Cardiac muscle cell (in vitro differentiated cells and primary cell): ENCODE measurements at places on chromosomes 7 and 10. TPM values are rescaled to one million over a fixed set of nuclear protein-coding genes. Genes with fewer than 3 reads are reported as not detected.

TMEM213 gene
- polyA plus RNA-seq, result not detected in 2 replicates

GIMAP1 gene
- polyA plus RNA-seq, result 0.17 TPM in 1 of 2 replicates, not detected in the other

COL1A2 gene
- 73.5 and 122 TPM in 2 replicates for polyA plus RNA-seq

SAMD9 gene
- polyA plus RNA-seq, result not detected in 2 replicates

EN2 gene
- polyA plus RNA-seq, result not detected in 2 replicates

CALML3 gene
- polyA plus RNA-seq, result not detected in 2 replicates

CRYGN gene
- 0.46 and 0.77 TPM in 2 replicates for polyA plus RNA-seq

HMX3 gene
- not detected in 2 replicates for polyA plus RNA-seq

CREB5 gene
- 4.6 and 5.0 TPM in 2 replicates for polyA plus RNA-seq

PTPRE gene
- polyA plus RNA-seq, result 3.9 and 8.8 TPM in 2 replicates

DNA sequence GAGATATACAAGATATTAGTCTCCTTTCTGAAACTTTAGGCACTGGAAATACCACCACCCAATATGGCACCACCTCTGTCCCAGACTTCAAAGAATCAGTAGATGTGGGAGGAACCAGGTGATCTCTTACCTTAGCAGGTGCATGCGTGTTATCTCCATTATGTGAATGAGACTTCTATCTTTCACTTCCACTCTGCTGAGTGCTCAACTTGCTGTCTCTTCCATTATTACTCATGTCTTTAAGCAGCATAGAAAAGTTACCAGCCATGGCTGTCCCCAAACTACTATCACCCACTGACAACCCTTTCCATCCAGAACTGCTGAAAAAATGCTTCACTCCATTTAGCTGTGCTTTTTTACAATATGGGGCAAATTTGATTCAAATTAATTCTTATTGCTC, 101.5 kb upstream of the PRSS1 start:
- DNase-seq, result no peak

DNA sequence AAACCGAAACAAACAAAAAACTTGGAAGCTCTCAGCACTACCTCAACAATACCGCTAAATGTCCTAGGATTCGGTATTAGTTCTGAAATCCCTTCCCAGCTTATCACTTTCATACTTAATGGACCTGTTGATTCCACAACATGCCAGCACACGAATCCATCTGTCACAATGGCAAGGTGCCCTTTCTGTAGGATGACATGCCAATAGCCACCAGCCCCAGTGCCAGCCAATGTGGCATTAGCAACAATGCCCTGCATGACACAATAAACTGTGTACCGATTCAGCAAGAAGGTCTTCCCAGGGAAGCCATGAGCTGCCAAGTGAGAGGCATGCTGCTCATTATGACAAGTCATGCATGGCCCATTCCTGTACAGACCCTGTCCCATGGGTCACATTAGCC, 35.6 kb upstream of the CHCHD3 start:
- no peak for DNase-seq

- peak; percentile 34 for DNase-seq
Measured at GRCh38 chr7:960269-960871, 5.9 kb upstream of the ADAP1 start.

DNA sequence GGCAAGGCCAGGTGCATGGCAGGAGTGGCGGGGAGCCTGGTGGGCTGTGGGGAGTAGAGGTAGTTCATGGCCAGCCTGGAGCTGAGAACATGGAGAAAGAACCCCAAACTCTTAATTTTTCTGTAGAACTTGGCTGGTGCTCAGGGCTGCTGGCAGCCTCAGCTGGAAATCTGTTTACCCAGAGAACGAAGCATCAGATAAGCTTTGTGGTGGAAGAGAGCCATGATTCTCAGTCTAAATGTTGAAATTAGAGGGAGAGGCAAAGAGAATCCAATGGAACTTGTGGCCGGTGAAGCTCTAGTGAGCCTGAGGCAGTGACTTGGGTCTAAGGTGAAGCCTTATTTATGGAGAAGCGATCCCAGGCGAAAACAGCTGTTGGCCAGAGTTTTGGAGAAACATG, 126.4 kb downstream of the CCDC3 start:
- DNase-seq, result peak; percentile 54

GRCh38 chr10:125441151-125441550, 241.8 kb downstream of the TEX36 start:
- no peak for DNase-seq

GRCh38 chr10:121036431-121036830, 185.3 kb downstream of the WDR11 start:
- DNase-seq, result no peak

DNA sequence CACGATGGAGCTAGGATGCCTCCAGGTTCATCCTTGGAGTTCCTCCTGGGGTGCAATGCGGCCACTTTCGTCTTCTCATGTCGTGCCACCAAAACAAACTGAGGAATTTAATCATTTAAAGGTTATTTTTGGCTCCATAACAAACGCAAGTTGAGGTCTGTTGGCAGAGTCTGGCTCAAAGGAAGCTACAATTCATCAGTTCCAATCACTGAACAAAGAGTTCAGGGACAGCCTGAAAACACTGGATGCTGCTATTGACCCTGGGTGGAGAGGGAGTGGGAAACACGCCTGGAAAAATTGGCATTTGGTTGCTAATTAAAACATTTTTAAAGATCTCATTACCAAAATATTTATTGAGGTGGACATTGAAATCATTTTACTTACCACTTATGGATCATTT, 11.4 kb upstream of the MGMT start:
- no peak for DNase-seq

DNA sequence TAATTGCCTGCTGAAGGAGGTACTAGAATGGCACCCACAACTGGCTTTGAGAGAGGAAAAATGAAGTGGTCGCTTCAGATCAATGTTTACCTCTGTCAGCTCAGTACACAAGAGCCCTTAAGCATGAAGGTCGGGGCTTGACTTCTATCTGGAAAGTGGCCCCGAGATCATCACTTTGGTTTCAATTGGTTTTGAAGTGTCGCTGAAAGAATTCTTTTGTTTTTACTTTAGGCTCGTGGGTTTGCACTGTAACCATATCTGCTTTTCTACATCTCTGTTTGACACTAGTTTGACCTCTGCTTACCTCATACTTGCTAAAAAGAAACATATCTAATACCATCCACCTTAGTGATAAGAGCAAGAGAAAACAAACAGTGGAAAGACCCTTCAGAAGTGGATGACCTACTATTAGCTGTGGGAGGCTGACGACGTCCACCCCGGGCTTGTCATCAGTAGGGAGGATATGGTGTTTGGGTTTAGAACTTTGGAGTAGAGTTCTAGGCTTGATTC, 361.8 kb downstream of the GATA3 start:
- no peak for DNase-seq

GRCh38 chr7:15561835-15562234, at the start of gene AGMO:
Gene AGMO (minus strand): TSS chr7:15562015.
- peak; percentile 14 for DNase-seq

GRCh38 chr7:117858712-117859111, 14.5 kb downstream of the CTTNBP2 start:
- no peak for DNase-seq

DNA sequence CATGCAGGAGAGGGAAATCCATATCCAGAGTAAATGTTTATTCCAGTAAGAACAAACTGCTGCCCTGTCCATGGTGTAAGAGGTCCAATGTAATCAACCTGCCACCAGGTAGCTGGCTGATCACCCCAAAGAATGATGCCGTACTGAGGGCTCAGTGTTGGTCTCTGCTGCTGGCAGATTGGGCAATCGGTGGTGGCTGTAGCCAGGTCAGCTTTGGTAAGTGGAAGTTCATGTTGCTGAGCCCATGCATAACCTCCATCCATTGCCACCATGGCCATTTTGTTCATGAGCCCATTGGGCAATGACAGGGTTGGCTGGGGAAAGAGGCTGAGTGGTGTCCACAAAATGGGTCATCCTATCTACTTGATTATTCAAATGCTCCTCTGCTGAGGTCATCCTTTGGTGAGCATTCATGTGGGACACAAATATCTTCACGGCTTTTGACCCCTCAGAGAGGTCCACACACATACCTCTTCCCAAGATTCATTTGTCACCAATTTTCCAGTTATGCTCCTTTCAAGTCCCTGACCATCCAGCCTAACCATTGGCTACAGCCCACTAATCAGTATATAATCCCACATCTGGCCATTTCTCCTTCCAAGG, 23.3 kb upstream of the PAPSS2 start:
- DNase-seq, result no peak

DNA sequence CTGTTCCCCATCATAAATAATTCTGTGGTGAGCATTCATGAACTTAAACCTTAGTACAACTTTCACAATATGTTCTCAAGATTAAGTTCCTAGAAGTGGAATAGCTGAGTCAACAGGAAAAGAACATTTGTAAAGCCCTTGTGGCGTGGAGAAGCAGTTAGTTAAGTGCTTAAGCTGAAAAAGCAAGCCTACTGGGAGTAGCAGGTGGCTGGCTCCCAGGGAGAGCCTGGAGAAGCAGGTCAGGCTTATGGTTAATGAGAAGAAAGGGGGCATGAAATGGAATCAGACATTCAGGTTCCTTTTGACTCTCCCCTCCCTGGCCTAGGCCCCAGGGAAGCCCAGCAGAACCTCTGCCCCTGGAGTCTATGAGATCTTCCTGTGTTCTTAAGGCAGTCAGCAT, 35.3 kb downstream of the VSTM4 start:
- peak; percentile 73 for DNase-seq

GRCh38 chr7:82384051-82384464, 59.5 kb downstream of the CACNA2D1 start:
- DNase-seq, result no peak

DNA sequence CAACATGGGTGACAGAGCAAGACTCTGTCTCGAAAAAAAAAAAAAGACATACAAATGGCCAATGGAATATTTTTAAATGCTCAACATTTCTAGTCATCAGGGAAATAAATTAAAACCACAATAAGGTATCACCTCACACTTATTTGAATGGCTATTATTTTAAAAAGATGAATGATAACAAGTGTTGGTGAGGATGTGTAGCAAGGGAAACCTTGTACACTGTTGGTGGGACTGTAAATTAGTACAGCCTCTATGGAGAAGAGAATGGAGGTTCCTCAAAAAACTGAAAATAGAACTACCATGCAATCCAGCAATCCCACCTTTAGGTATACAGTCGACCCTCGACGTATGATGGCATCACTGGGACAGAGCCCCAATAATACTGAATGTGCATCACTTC, 65.4 kb upstream of the DIP2C start:
- DNase-seq, result no peak

GRCh38 chr7:45073786-45074527, 14.8 kb downstream of the NACAD start:
- DNase-seq, result no peak

GRCh38 chr7:34567906-34568305, 90.1 kb upstream of the NPSR1 start:
- no peak for DNase-seq

DNA sequence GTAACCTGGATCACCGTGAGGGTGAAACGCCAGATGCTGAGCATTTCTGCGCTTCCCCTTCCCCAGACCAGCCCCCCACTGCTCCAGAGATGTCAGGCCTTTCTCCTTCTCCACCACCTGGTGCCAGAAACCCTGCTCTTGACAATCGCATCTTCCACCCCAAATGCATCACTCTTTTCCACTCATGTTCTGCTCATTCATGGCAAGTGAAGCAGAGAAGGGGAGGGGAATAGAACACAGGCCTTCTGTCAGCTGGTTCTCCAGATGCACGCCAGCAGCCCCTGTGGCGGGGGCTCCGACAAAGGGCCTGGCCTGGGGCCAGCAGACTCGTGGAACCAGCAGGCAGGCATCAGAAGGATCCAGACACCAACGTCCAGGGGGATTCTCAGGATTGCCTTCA, 68.5 kb upstream of the SVIL start:
- no peak for DNase-seq

GRCh38 chr7:134452991-134453473, 5.9 kb downstream of the AKR1B1 start:
- no peak for DNase-seq
